Hematopoietic multipotent progenitor cell treated with erythropoietin and hydrocortisone succinate and interleukin-3 and kit ligand, for 17 days (in vitro differentiated cells): ENCODE measurements at places on chromosomes 12 and 14.

GRCh38 chr12:55899082-55899481, 28.6 kb downstream of the PYM1 start:
- DNase-seq, result no peak

GRCh38 chr12:120693848-120694247, 6.9 kb downstream of the MLEC start:
- DNase-seq, result no peak

- no peak for DNase-seq
These were observed 35.4 kb downstream of the PACS2 start for GRCh38 chr14:105349992-105350391.

GRCh38 chr12:29640589-29641345, 143.0 kb downstream of the TMTC1 start:
- no peak for DNase-seq

DNA sequence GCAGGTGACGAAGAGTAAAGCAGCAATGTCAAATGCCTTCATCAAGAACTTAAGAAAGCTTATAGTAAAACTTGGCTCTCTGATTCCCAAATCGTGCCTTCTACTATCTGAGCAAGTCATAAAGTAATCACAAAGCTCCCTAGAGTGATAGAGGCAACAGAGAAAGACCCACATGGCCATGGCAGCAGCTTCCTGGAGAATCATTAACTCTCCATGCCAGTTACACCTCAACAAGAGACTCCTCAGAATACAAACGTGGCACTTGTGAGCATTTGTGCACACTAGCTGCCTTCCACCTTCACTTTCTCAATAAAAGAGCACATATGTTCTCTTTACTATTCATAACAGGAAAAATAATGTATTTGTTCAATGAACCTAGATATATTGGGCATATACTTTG, 48.0 kb downstream of the PLCZ1 start:
- no peak for DNase-seq

- DNase-seq, result peak; percentile 72
These were observed 2.5 kb downstream of the ANG start for GRCh38 chr14:20690848-20691640.

GRCh38 chr14:91065266-91065665, 4.8 kb upstream of the RPS6KA5 start:
- no peak for DNase-seq

- DNase-seq, result no peak
These were observed 32.6 kb downstream of the RESF1 start for GRCh38 chr12:31991815-31992214.

- DNase-seq, result no peak
These were observed 64.2 kb downstream of the MBIP start for GRCh38 chr14:36256126-36256801.

DNA sequence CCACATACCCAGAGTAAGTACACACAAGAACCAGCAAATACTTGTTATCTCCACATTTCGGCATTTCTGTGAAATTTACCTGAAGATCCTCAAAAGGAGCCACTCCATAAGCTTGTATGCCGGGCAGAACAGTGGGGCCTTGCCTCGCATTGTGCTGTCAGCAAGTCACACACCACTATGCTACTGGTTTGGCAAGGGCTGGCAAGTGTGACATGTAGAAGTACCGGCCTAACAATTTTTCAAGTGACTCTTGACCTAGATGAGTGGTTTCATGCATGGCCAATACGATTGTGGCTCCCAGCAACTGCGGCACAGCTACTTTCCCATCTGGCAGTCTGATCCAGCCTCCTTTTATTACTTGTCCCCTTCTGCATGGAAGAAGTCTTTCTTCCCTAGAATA, 69.8 kb downstream of the GAS2L3 start:
- DNase-seq, result no peak

GRCh38 chr14:74577247-74577947, 34.6 kb downstream of the LTBP2 start:
- no peak for DNase-seq

DNA sequence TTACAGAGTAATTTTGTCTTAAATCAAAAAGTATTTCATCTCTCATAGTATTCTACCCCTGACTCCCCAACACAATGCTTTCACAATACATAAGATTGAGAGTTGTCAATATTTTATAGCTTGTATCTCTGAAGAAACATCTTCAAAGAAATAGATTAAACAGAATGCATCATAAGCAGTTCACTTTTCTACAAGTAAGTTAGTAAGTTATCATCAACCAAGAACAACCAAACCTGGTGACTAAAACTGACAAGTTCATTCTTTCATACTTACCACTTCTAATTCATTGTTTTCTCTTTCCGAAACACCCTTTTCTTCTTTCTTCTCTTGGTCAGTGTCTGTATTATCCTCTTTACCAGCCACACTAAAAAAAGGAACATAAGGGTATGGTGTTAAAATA, 101.2 kb downstream of the KIF21A start:
- no peak for DNase-seq

DNA sequence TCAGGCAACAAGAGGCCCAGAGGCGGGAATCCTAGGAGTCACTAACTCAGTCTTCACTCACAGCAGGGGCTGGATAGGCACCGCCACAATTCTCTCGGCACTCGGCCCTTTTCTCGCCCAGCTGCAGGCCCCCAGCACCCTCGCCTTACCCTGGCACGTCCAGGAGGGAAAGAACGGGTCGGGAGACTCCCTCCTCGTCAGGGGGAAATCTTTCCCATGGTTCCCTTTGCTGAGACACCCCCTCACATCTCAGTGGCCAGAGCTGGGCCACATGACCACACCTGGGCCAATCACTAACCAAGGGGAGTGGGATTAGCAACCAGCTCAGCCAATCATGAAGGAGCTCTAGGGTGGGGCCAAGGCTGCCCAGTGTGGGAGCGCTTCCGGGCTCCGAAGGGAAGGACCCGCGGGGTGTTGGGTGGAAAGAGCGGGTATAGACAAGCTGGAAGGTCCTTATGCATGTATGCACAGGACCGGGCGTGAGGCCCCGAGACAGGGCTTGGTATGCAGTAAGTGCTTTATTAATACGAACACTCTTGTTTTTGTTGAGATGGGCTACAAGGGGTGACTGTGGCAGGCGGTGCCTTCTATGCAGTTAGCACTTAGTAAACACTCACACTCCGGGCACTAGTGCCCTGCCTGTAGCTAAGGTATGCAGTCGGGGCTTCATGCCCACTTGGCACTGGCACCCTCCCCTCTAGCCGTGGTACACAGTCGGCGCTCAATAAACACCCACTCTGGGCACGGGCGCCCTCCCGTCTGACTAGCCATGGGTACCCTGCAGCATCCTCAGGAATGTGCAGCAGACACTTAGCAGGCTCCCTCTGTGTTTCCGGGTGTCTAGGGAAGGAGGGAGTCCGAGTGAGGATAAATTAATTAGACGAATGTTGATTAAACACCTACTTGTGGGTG, 40.3 kb downstream of the ADGRD1 start:
- no peak for DNase-seq

- no peak for DNase-seq
These were observed 27.6 kb downstream of the TUBA1A start for GRCh38 chr12:49161092-49161795.

DNA sequence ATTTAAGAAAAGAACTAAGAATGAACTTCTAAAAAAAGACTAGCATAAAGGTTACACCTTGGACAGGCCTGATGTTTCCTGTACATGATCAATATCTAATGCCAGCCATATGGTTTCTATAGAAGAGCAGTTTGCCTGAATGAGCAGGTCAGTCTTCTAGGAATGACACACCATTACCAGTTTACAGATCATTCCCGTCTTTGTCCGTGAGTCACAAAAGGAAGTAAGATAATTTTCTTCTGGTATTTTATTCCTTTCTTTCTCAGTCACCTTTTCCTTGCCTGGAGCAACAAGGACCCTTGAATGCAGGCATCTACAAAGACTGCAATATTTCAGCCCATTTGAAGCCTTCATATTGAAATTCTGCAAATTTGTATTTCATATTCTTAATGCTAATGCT, 44.6 kb upstream of the CNTN1 start:
- no peak for DNase-seq

- no peak for DNase-seq
These were observed 13.3 kb downstream of the DIP2B start for GRCh38 chr12:50518090-50518489.
